ENCODE measurements at places on chromosomes 4 and X.
A peak's percentile ranks its signal among the peaks of the same experiment; 100 is the strongest.

DNA sequence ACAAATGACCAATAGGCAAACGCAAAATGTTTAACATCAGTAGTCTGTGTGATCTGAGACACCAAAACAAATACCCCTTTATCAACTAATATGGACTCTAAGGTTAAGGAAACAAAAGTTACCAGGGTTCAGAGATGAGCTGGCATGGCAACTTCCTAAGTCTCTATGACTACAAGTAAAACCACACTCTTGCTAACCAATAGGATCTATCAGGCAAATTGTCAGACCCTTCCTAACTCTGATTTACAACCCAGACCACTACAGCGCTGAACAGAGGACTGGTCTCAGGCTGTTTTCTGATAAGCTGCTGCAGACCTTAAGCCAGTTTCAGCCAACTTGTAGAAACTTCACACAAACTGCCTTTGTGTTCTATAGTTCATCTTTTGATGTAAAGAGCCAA is 608.0 kb downstream of the TLL1 start:
- no peak for DNase-seq

- no peak for DNase-seq
Measured at GRCh38 chrX:19212037-19212436, 89.8 kb upstream of the ADGRG2 start.

DNA sequence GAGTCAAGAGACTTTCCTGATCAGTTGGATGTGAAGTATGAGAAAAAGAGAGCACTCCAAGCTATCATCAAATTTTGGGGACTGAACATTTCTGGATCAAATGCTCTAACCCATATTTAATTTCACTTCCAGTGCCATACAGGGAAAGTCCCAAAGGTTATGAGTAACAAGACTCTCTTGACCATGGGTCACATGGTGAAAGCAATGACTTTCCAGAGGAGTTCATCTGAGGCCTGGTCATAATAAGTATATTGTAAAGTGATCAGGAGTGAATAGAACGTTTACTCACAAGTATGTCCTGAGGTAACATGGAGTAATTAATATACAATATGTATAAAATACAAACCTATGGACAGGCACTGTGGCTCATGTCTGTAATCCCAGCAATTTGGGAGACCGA is 40.7 kb upstream of the ARMCX5 start:
- no peak for DNase-seq

- no peak for DNase-seq
Measured at GRCh38 chr4:181061787-181062186, 1181.4 kb upstream of the TENM3 start.

DNA sequence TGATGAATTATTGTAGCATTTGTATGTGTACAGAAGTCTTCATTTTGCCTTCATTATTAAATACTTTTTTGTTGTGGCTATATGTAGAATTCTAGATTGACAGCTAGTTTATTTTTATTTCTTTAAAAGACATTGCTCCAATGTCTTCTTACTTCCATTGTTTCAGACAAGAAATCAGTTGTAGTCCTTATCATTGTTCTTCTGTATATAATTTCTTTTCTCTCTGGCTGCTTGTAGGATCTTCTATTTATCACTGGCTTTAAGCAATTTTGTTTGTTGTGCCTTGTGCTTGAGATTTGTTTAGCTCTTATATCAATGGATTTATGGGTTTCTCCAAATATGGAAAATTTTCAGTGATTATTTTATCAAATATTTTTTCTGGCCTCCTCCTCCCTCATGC is 13.5 kb upstream of the GATB start:
- no peak for DNase-seq

DNA sequence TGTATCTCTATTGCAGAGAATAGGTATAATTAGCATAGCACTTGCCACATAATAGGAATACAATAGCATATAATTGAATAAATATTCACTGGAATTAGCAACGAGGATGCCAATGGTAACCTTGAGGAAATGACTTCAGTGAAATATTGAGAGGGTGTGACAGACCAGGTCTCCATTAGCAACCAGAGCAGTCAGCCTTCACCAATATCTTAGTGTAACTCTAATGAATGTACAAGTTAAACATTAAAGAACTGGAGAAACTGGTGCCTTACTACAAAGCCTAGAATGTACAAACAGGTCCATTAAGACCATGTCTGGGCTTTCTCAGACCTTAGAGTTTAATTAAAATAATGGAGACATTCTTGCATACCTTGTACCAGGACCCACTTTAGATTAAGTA is 143.0 kb downstream of the MAGEB17 start:
- DNase-seq = no peak

DNA sequence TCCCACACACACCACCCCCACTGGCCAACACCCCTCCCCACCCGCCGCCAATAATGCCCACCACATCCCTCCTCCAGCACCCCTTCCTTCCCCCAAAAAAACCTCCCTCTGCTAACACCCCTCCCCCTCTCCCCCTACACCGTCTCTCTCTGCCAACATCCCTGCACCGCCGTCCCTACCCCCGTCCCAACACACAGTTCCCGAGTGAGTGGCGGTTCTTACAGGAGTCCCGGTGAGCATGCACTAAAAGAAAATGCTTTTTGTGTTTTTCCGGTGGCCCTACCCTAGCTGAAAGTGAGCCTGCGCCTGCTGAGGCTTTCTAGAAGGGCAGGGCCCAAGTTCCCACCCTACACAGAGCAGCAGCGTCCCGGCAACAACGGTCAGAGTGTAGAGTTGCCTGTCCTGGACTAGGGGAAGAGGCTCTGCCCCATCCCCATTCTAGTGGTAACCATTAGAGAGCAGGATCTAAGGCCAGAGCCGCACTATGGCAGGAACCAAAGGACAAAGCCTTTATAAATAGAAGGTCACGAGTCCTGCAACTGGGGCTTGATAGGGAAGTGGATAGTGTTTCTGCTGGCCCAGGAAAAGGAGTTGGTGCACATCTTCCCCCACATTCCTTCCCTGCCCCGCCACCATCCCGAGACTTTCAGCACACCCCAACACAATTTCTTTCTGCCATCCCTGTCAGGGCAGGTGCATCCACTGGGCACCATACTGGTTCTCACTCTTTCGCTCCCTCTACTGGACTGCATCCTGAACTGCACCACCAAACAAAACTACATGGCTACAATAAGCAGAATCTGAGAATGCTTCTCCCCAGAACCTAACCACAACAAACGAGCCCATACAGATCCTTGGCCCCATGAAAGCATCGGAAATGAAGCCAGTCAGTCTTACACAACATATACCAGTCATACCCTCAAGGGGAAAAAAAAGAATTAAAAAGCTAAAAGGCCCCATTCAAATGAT is 78.1 kb upstream of the PAGE3 start:
- DNase-seq = peak; percentile 34

DNA sequence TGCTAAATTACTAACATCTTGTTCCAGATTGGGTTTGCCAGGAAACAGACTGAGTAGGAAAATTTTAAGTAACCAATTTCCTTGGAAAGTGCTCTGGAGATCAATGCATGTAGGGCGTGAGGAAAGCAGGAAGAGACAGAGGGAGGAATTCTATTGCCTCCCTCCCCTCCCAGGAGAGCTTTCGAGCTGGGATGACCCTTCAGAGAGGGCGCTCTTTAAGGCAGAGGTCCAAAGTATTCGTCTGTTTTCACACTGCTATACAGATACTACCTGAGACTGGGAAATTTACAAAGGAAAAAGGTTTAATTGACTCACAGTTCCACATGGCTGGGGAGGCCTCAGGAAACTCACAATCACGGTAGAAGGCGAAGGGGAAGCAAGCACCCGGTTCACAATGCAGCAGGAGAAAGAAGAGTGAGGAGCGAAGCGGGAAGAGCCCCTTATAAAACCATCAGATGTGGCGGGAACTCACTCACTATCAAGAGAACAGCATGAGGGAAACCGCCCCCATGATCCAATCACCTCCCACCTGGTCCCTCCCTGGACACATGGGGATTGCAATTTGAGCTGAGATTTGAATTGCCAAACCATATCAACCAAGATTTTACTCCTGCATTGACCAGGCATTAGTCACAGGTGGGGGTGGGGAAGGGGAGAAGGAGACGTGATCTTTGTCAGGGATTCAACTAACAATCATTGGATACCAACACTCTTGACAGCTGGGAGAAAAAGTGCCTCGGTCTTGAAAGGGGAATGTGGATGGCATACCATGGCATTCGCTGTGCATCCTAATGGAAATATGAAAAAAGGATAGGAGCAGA is 63.8 kb downstream of the SLITRK2 start:
- no peak for DNase-seq

- DNase-seq = no peak
Measured at GRCh38 chrX:122434942-122435341, 749.1 kb upstream of the GRIA3 start.

GRCh38 chr4:28378109-28378830 is 1517.6 kb downstream of the STIM2 start:
- DNase-seq = no peak
